Heart left ventricle (tissue), 16 donors: ENCODE measurements at places on chromosomes 4 and X. TPM values are rescaled to one million over a fixed set of nuclear protein-coding genes. Genes with fewer than 3 reads are reported as not detected.

DNA sequence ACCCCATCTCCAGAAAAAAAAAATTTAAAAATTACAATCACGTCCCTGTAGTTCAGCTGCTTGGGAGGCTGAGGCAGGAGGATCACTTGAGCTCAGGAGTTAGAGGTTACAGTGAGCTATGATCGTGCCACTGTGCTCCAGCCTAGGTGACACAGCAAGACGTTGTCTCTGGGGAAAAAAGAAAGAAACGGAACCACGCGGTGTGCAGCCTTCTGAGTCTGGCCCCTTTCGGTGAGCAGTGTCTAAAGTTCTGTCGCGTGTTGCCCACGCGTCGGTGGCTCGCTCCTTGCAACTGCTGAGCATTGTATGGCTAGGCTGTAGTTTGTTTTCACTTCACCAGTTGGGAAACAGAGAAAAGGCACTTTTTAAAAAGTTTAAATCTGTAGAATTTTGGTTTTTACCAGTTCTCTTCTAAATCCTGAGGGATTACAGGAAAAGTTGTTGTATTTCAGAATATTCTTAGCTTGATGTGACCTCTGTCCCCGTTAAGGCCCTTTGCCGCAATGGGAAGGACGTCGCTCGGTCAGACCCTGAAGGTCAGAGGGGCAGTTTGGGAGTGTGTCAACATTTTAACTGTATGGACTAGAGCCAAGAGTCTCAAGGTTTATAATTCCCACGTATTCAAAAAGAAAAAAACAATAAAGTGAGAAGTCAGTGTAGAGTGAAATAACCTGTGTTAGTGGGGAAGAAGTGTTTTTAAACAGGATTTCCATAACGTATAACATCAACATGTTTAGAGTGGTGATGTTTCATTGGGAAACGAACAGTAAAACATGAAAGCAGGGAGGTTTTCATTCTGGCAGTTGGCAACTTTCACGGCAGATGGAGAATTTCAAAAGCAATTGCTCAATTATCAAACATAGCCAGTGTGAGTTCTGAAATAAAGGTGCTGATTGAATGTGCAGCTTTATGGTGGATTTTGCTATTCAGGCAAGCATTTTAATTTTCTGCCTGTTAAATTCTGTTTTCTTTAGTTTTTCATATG lies 45.8 kb upstream of the MSANTD1 start:
- no peak for DNase-seq

DNA sequence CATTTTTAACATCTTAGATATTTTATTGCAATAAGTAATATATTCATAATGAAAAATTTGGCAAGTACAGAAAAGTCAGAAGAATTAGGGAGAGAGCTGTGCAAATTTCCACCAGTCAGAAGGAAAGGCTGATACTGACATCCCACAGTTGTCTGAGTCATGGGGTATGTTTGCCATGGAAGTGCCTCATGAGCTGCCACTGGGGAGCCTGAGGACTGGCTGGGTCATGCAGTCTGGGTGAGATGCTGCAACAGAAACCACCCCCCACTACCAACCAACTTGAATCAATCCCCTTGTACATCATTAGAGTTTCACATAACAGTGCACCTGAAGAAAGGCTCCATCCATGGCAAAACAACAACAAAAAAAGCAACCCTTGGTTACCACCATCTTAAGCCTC lies 45.2 kb upstream of the ENPP6 start:
- DNase-seq = no peak

HPF1 gene
- 34.3 TPM for polyA plus RNA-seq

- no peak for DNase-seq
These were observed 169.6 kb upstream of the MXRA5 start for GRCh38 chrX:3516051-3516541.

DNA sequence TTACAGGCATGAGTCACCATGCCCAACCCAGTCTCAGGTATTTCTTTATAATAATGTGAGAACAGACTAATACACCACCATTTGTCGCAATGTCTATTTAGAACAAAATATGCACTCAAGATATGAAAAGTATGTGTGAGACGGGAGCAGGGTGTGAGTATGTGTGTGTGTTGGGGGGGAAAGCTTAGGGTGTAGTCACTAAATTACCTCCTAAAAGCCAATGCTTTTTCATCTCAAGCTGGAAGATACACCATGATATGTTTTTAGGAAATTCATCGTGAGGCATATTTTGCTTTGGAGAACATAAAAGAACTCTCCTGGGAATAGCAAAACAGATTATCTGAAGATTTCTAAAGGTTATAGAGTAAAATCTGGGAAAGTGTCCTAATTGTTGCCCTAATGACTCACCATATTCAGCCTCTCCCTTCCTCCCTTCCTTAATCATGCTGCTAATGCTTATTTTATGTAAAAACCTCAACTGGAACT lies 262.7 kb downstream of the PDHA2 start:
- no peak for DNase-seq
